ENCODE measurements at places on chromosomes 12 and 14.

GRCh38 chr14:26729851-26730250, 132.0 kb upstream of the NOVA1 start:
- no peak for DNase-seq

GRCh38 chr14:22384167-22384549, 204.9 kb downstream of the DAD1 start:
- DNase-seq: no peak

DNA sequence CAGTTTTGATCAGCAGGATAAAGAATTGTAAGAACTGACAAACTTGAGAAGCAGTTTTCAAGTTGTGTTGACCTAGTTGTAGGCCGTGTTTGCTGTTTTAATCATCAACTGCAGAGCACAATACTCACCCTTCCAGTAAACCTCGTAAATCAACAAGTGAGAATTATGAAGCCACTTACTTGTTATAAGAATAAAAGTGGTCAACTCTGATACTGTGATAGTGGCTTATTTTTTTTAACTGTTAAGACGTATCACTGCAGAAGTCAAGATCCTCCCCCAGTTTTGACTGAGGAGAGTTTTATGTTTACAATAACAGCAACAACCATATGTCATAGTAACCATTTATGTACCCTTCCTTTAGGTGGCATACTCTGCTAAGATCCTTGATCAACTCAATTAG, 100.8 kb upstream of the DACT1 start:
- no peak for DNase-seq

GRCh38 chr14:55968741-55969140, 149.5 kb upstream of the PELI2 start:
- no peak for DNase-seq

- DNase-seq: no peak
Measured at GRCh38 chr12:7156259-7157197, 26.4 kb downstream of the CLSTN3 start.

GRCh38 chr12:1350055-1350933, 244.1 kb downstream of the FBXL14 start:
- DNase-seq: no peak
